ENCODE measurements at places on chromosomes 4 and X. TPM values are rescaled to one million over a fixed set of nuclear protein-coding genes. Genes with fewer than 3 reads are reported as not detected.

Gene DAPP1
- total RNA-seq = not detected

Gene HTN3
- total RNA-seq = not detected

Gene CDKN2AIP
- 16.3 TPM for total RNA-seq

Gene SSX4B
- not detected for total RNA-seq

Data from regular cardiac myocyte (primary cell).